Stimulated activated naive CD4-positive, alpha-beta T cell (primary cell): ENCODE measurements at places on chromosomes 12 and 14.

DNA sequence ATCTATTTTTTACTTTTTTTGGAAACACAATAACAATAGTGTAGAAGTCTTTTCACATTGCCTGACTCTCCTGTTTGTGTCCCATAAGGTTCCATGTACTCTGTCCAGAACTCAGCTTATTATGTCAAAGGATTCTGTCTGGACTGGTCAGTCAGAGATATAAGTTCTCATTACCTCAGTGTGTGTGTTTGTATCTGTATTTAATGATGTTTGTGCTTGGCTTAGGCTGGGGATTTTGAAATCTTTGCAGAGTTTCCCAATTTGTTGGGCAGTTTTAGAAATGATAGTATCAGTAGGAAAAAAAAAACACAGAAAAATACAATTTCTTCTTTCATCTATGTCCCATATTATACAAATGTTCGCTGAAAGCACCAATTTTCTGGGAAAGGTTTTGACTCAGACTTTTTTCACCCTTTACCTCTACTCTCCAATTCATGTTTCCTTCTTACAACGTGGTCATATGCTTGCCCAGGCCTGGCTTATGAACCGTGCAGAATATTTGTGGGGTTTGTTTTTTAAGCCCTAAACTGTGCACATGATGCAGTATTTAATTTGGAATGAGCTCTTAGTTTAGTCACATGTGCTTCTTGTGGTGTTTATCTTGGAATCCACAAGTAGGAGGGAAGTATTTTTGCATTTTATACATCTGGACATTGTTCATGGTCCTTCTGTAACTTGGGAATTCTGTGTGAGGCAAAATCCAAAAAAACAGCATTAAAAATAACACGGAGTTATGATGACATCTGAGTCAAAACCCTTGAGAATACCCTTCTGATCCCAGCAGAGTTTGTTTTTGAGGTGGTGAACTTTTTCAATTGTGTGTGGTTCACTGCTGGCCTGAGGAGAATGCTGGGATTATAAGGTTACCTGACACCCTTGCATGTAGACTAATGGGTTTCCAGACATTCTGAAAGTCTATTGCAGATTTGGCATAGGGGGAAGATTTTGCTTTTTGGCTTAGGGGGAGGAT, 121.2 kb downstream of the RAD51B start:
- DNase-seq, result no peak

- DNase-seq, result no peak
Measured at GRCh38 chr14:56892959-56893358, 82.7 kb upstream of the OTX2 start.

GRCh38 chr12:107650977-107651376, 34.6 kb upstream of the PWP1 start:
- no peak for DNase-seq

DNA sequence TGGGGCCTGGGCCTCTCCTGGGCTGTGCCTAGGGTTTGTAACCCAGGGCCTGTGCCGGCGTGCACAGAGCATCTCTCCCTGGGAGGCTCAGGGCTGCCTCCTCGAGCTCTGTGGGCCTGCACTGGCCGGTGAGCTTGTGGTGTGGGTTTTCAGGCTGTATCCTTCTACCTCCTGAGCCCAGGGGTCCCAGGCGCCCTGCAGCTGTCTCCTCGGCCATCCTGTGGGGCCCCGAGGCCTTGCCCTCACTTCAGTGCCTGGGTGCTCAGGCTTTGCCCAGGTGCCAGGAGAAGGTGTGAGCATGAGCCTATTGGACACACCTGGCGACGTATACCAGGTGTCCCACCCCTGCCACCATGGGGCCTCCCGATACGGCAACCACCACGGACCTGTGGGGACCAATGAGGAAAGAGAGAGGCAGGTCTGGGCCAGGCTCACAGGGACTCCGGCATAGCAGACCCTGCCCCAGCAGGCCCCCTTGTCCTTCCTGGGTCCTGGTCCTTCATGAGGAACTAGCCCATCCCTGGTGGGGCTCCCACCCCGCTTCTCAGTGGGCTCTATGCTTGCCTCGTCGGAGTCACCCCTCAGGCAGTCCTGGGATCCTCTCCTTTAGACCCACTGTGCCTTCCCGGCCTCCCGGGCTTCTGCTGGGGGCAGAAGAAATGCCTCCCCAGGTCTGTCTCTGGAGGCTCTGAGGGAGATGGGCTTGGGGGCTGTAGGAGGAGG, 400.2 kb downstream of the TMEM121 start:
- no peak for DNase-seq

DNA sequence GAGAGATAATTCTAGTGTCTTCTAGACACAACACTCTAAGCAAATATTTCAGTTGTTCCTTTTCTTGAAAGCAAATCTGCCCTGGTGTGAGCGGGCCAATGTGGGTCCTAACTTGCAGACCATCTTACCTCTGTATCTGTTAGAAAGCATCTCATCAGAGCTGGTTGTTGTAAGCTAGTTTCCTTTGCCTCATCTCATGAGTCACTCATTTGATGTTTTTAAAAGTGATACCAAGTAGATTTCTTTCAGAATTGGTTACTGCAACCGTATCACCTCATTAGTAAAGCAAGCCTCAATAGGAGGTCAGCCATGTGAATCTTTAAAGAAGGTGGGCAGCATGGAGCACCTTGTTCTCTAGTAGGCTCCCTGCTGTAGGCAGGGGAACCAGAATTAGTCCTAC, 78.6 kb downstream of the DAAM1 start:
- DNase-seq, result no peak

GRCh38 chr12:124829008-124829707, 34.5 kb downstream of the SCARB1 start:
- no peak for DNase-seq

DNA sequence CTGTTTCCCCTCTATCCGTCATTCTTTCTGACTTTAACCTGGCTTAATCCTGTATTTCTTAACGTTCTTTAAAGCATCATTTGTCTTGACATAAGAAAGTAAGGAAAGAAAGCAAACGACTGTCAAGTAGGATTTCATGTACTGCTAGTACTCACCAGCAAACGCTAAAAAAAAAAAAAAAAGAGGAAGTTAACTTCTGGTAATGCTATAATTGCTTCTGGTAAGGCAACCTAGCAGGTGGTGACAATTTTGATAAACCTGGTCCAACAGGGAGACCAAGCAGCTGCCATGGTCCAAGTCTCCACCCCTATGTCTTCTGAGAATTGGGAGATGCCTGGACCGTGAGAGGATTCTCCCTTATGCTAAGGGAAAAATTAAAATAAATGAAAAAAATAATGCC, 306.6 kb downstream of the DAD1 start:
- no peak for DNase-seq

- no peak for DNase-seq
Measured at GRCh38 chr12:87238466-87238865, 790.7 kb downstream of the C12orf50 start.

DNA sequence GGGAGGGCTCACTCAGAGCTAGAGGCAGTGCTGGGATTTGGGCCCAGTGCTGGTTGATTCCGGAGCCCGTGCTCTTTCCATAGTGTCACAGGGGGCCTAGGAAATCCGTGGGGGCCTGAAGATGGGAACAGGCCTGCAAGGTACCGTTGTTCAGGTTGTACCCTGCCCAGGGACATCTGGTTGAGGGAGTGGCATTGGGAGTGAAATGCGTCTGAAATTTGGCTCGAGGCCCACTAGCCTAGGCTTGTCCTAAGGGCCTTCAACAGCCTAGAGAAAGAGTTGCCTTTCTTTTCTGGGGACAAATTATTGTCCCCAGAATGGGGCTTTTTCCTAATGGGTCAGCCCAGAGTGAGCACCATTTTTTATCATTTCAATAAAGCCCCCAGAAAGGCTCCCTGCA, 26.4 kb upstream of the FAM222A start:
- no peak for DNase-seq
